AG04449 (cell line): ENCODE measurements at places on chromosomes 11 and 22.

DNA sequence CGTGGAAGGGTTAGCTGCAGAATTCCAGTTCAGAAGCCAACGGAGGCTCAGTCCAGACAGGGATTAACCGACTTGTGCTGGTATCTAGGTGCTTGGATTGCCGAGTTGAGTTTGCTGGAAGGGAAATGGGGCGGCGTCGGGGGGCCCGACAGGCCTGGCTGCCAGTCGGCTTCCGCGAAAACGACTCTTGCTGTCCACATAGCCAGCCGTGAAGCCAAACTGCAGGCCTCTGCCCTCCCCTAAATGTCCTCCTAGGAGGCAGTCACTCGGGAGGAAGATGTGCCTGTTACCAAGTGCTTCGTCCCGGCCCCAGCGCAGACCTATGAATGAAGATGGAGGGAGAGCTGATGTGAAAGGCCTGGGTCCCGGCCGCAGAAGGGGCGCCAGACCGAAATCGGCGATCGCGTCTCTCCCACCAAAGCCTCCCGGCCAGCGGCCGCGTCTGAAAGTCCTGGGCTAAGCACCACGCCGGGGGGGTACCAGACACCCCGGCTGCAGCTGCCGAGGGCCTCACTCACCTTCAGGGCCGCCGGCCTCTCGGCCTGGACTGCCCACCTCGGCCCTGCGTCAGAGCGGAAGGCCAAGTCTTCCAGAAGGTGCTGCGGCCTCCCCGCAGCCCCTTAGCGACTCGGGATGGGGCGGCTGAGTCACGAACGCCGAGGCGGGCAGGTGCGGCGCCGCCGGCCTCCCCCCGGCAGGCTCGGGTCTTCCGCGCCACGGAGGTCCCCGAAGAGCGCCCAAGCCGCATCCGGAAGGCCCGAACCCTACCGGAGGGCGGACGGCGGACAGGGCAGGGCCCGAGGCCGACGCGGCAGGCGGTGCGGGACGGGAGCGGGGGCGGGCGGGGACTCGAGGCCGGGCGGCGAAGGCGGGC lies 7.5 kb downstream of the DPAGT1 start:
- no peak for DNase-seq

GRCh38 chr22:17729561-17729960 lies 44.7 kb downstream of the BID start:
- DNase-seq, result no peak

GRCh38 chr11:2534957-2535672 lies 90.3 kb downstream of the KCNQ1 start:
- DNase-seq, result no peak

GRCh38 chr11:72202571-72202970 lies 10.6 kb downstream of the FOLR1 start:
- DNase-seq, result no peak

- DNase-seq, result no peak
Measured at GRCh38 chr11:5690216-5690615, 626 bp downstream of the TRIM22 start.

GRCh38 chr11:12922418-12922817 lies 86.7 kb upstream of the RASSF10 start:
- no peak for DNase-seq

GRCh38 chr11:78085972-78086371 lies 6.3 kb upstream of the NDUFC2 start:
- DNase-seq, result no peak
